GM13977 (cell line): ENCODE measurements at places on chromosomes 12 and 14.

- DNase-seq: peak; percentile 34
Measured at GRCh38 chr12:105226219-105226618, 9.8 kb downstream of the APPL2 start.

DNA sequence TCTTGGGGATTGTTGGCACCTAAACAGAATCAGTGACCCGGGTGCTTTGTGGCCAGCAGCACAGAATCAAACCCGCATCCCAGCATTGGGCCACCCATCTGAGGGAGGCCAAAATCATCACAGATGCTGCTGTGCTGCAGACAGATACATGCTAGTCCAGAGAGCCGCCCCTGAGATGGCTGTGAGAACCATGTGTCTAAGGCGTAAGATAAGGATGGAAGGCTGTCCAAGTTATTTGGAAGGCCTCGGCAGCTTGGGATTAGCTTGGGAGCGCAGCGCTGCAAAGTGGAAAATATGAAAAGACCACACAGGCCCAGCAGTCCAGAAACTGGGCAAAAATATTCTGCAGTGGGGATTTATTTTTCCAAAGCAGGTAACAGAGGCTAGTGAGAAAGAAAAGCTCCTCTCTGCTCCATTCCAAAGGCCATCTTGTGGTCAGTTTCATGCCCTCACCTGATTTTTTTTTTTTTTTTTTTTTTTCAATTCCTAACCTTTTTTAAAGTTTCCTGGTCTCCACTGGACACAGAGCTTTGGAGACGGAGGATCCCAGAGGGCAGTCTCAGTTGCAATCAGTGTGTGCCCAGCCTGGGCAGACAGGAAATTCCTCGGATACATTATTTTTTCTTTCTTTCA, 178.9 kb upstream of the BCL2L14 start:
- no peak for DNase-seq

GRCh38 chr14:45492876-45493275, 239.9 kb upstream of the MIS18BP1 start:
- no peak for DNase-seq

- no peak for DNase-seq
Measured at GRCh38 chr14:66405158-66405557, 81.0 kb upstream of the CCDC196 start.

GRCh38 chr14:37707716-37708115, 112.3 kb downstream of the TTC6 start:
- DNase-seq: no peak

- DNase-seq: no peak
Measured at GRCh38 chr14:99718811-99719192, 34.7 kb downstream of the CYP46A1 start.

GRCh38 chr12:48999371-49000131, at the start of gene DDN:
Gene DDN (minus strand): TSS chr12:48999375. CDS start chr12:48999287, 88 bp downstream.
- DNase-seq: peak; percentile 87

DNA sequence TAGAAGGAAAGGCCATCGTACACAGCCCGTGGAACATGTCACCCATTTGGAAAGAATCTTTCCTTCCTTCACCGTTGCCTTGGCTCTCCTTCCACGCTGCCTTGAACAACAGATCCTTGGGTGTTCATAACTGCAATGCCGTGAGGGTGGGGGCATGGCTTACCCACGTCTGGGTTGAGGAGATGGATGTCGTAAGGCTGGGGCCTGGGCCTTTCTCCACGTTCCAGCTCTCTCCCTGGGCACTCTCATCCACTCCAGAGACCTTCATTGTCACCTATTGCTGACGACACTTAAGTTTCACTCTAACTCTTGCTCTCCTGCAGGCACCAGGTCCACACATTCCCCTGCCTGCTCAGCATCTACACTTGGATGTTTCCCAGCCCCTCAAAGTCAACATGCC, 19.4 kb downstream of the ANO2 start:
- no peak for DNase-seq

DNA sequence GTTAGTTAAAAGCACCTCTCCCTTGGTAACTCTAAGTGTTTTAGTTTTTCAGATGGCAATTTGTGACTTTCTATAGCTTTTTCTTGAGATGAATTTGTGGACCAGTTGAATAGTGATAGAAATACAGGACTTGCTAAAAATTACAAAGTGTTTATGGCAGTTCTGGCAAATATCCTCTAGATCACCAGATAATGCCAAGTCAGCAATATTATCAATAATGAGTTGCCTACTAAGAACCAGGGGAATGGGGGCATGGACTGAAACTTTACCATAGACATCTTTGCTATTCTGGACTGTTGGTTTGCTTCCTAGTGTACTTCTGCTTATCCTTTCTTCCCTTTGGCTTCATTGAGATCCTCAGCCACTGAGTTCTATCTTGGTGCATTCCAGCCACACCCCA, 584.2 kb downstream of the DIO2 start:
- DNase-seq: no peak

- DNase-seq: no peak
Measured at GRCh38 chr14:59055006-59055405, 133.5 kb upstream of the DAAM1 start.

DNA sequence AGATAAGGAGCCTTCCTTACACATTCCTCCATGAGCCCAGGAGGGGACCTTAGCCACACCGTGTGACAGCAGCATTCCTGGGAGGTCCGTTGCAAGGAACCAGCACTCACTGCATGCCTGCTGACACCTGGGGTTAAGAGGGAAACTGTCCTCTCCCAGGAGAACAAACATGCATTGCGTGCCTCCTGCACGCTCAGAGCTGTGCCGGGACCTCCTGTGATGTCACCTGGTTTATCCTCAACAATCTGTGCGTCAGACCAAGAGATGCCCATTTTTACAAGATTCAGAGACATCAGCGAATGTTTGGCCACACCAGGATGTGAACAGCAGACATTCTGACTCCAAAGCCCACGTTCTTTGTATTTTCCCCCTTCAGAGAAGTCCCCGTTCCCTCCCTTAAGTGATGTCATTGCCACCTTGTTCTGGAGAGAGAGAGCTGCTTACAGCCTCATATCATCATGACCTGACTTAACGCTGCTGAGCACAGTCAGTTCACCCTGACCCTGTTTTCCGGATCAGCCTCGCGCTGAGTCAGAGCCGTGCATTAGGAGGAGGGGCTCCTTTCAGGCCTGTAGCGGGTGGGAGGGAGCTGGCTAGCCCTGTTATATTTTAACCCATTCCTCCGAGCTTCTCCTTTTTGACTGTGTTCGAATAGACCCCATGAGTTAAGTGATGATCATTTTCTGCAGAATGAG, 36.2 kb downstream of the TMEM120B start:
- DNase-seq: peak; percentile 76

DNA sequence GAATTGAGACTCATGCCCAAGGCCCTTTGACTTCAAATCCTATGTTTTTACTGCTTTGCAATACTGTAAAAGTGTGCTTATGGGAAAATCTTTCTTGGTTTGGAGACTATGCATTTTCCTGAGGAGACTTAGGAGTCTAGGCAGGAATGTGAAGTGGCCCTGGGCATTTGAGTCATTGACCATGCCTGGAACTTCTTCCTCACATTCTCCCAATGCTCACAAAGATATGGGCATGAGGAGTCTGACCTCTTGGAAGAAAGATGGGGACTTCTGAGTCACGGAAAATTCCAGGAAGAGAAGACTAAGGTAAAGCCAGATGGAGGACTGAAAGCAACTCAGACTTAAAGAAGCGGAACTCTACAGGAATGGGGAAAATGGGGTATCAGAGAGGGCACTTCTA, 38.2 kb upstream of the ZNF641 start:
- DNase-seq: no peak

- DNase-seq: no peak
Measured at GRCh38 chr14:94111276-94112095, 950 bp downstream of the IFI27 start.

GRCh38 chr12:57368349-57369095, 62.3 kb downstream of the R3HDM2 start:
- DNase-seq: no peak

DNA sequence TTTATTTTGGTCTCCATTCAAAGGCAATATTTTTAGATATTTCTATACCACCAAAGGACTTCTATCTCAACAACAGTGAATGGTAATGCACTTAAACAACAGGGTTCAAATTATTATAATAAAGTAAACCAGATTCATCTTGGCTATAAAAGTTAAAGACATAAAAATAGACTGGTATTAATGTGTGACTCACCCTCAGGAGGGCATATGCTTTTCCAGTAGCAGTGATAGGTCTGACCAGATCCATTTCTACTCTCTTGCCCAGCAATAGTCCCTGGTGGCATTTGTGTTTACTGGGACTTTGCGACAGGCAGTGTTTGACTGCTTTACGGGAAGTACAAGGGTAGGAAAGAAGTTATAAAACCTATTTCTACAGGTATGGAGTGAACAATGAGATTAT, 353.2 kb upstream of the ATP2B1 start:
- DNase-seq: no peak

DNA sequence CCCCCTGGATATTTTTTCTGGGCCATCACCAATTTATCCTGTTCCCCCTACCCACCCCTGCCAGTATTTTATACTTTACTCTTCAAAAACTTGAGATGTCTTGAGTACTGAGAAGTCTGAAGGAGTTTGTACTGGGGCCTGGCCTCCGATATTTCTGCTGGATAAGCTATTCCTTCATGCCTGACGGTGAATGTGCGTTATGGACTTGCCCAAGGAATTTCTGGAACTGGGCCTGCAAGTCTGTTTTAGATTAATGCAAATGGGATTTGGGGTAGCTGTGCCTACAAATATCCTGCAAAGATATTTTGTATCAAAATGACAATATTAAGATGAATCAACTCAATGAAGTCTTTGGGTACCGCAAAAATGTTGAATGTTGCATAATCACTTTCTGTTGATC, at the start of gene PTCSC3:
PTCSC3 (minus strand) TSS at position 199 of the 400 bp plus-strand sequence.
- DNase-seq: no peak

- no peak for DNase-seq
Measured at GRCh38 chr14:96062010-96062409, 22.8 kb downstream of the C14orf132 start.

DNA sequence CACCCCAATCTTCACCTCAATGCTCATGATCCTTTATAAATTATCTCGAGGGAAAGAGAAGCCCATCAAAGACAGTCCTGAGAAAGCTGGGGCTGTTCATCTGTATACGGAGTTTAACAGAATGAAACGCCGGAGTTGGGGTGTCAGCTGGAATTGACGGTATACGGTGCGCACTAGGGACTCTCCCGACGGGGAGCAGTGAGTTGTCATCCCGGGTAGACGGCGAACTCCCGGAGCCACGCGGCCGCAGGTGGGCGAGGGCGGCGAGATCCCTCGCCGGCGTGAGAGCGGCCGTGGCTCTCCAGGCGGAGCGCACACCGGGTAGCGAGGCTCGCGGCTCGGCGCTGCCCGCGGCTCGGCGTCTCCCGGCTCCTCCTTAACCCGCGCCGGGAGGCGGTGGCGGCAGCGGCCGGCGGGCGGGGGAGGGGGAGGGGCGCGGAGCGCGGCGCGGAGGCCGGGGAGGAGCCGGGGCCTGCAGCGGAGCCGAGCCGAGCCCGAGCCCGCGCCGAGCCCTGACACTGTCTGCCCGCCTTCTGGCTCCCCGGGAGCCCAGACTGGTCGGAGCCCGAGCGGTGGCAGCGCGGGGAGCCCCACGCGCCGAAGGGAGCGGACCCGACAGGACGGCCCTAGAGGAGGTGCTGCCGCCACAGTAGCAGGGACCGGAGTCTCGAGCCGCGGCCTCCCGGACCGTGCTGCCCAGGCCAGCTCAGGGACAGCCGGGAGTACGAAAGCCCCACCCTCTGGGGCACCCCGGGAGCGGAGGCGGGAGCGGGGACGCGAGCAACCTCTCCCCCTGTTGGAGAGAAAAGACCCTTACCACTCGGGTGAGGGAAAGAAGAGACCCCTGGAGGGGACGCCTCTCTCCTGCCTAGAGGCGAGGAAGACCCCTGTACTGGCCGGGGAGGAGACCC, at the start of gene FOXJ2:
FOXJ2 (plus strand) TSS at position 475 of the 911 bp plus-strand sequence. CDS start 7,117 bp downstream, outside the sequence.
- DNase-seq: peak; percentile 86

DNA sequence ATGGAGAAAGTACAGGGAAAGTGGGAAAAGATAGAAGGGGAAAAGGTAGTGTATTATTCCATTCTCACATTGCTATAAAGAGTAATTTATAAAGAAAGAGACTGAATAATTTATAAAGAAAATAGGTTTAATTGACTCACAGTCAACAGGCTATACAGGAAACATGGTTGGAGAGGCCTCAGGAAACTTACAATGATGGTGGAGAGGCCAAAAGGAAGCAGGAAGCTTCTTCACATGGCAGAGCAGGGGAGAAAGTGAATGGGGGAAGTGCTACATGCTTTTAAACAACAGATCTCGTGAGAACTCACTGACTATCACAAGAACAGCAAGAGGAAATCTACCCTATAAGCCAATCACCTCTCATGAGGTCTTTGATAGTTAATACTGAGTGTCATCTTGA, 725.0 kb upstream of the FLRT2 start:
- DNase-seq: no peak

- no peak for DNase-seq
Measured at GRCh38 chr12:71299541-71300376, 139.8 kb upstream of the LGR5 start.
